CD4-positive, alpha-beta T cell treated with Interleukin-2 at 100 ng/mL for 4 hours (primary cell): ENCODE measurements at places on chromosomes 16 and 17.
A peak's percentile ranks its signal among the peaks of the same experiment; 100 is the strongest.

- no peak for DNase-seq
These were observed 2.1 kb upstream of the RCVRN start for GRCh38 chr17:9907131-9907530.

DNA sequence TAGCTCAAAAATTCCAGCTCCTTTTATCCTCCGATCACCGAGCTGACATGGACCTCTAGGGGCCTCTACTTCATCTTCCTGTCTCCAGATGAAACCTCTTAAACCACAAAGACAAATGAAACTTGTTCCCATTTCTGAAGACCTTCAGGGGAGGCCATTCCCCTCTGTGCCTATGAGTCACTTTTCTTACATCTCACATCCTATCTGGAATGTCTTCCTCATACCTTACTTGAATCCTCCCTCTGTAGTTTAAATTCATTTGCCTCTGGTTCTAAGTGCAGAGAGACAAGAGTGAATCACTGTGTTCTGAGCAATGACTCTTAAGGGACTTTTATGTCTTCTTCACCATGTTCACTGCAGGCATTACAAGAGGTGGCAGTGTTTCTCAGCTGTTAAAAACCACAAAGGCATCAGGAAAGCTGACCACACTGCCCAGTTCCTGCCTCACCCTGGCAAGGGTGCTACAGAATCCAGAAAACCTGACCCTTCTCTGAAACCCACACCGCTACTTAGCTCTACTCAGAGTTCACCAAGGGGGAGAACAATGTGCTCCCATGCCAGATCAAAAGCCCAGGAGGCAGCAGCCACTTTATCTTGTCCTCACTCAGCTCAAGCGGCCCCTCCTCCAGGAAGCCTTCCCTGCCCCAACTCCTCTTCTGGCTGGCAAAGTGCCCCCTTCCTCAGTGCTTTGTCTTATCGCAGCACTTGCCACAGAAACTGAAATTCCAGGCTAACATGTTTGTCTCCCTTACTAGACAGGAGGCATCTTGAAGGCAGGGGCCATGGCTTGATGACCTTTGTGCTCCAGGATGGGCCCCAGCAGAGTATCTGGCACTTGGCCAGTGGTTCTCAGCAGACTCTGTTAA, 6.4 kb downstream of the CUEDC1 start:
- DNase-seq: no peak

DNA sequence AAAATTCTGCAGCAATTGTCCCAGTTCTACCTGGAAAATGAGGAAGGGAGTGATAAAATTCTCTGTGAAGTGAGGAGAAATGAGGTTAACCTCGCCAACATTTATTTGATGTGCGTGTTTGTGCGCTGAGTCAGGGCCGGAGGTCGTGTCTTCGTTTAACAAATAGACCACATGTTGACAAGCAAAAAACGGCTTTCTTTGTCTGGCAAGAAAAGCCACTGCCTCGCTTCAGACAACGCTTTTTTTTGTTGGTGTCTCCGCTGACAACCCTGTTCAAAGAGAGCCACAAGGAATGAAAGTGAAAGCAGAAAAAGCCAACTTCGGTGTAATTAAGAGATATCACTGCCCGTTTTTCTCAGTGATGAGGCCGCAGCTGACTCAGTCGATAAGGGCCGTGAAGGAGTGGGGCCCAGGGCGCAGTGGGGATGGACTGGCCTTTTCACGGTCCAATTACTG, 510.6 kb downstream of the CDH13 start:
- peak; percentile 28 for DNase-seq

GRCh38 chr16:57637020-57637419, 8.6 kb downstream of the ADGRG1 start:
- no peak for DNase-seq

GRCh38 chr17:12821376-12821940, 32.2 kb downstream of the ARHGAP44 start:
- DNase-seq: no peak

DNA sequence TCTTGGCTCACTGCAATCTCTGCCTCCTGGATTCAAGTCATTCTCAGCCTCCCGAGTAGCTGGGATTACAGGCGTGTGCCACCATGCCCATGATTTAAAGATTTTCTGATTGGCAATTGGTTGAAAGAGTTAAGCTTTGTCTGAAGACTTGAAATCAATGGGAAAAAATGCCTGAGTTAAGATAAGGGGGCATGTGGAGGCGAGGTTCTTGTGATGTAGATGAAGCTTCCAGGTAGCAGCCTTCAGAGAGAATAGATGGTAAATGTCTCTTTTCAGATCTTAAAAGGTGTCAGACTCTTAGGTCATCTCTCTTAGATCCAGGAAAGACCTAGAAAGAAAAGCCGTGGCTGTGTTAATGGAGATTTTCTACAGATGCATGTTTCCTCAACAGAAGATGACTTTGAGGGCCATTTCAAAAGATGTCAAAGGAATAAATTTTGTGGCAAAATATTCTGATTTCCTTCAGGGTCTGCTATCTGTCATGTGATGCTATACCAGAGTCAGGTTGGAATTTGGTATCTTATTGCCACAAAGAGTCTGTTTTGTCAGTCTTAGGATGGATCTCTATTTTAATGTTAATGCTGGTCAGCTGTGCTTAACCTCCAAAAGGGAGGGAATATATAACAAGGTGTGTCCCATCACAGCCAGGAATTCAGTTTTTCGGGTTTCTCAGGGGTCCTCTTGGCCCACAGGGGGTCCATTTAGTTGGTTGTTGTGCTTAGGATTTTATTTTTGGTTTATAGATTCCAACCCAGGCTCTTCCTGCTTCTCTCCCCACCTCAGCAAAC, 58.3 kb upstream of the AKTIP start:
- no peak for DNase-seq
